ENCODE measurements at places on chromosomes 3 and 15.

DNA sequence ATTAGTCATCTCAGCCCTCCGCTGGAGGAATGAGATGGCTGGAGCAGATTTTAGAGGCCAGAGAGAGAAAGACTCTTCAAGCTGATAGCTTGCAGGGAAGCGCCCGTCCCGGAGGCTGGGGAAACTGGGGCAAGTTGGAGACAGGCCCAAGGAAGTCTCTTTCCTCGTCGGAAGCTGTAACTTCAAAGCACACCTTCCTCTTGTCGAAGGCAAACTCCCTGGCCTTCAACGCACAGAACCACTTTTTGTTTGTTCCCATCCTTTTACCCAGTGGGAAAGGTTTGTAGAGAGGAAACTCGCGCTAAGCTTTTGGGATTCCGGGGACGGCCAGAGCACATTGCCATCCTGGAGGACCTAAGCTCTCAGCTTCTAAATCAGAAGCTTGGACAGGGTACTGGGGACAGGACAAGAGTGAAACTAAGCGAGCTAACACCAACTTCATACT lies 900 bp upstream of the EOMES start:
- peak; percentile 67 for DNase-seq

GRCh38 chr15:58526647-58527192 lies 94.9 kb downstream of the LIPC start:
- DNase-seq, result no peak

GRCh38 chr3:165549665-165550064 lies 287.6 kb downstream of the BCHE start:
- peak; percentile 8 for DNase-seq

- DNase-seq, result no peak
These were observed 154.9 kb downstream of the PEX5L start for GRCh38 chr3:179881791-179882190.

DNA sequence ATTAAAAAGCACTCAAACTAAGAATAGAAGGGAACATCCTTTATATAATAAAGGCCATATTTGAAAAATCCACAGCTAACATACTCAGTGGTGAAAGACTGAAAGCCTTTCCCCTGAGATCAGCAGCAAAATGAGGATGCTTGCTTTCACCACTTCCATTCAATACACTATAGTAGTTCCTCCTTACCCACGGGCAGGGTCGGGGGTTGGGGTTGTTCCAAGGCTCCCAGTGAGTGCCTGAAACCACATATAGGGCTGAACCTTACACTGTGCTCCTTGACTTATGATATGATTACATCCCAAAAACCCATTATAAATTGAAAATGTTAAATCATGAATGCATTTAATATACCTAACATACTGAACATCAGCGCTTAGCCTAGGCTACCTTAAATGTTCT lies 37.7 kb downstream of the ALDH1L1 start:
- DNase-seq, result no peak

DNA sequence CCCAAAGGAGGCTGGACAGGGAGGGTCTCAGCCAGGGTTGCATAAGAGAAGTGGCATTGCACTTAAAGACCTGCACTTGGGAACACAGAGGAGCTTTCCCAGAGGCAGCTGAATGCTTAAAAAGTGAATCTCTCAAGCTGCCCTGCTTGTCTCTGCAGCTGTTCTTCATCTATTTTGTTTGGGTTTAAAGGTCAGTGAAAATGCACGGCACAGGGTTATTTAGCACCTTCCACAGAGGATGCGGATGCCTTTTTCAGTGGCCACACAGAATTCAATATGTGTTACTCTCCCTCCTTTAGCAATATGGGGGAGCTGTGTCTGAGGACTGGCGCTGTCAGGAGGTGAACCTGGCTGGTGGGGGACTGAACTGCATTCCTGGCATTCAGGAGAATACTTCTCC lies 22.7 kb upstream of the CTNNB1 start:
- no peak for DNase-seq

GRCh38 chr3:53862241-53862640 lies 15.9 kb downstream of the IL17RB start:
- DNase-seq, result no peak

DNA sequence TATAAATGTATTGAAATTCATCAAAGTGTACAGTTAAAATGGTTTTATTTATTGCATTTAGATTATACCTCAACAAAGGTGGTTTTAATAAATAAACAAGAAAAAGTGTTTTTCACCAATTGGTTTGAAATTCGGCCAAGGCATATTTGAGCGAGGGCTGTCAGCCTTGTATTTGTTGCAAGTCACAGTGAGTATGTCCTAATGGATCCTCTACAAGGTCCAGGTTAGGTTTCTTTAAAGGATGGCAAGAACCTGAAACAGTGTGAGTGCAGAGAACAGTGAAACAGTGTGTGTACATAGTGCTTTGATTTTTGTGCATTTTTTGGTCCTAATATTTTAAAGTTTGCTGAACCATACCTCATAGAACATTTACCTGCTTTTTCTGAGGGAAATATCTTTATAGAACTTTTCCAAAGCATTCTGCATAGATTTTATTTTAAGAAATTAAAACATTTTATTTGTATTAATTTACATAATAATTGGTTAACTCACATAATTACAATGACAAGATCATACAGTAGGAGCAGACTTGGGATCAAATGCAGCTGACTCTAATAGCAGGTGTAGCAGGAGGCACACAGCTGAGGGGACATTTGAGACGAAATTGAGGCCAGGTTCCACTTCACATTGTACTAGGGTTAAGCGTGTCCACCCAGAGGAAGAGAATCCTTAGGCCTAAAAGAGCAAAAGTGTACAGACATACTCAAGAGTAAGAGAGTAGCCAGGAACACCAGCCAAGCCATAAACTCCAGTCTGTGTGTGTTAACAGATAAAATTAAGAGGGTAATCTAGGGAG lies 428.8 kb upstream of the TPRG1 start:
- no peak for DNase-seq

DNA sequence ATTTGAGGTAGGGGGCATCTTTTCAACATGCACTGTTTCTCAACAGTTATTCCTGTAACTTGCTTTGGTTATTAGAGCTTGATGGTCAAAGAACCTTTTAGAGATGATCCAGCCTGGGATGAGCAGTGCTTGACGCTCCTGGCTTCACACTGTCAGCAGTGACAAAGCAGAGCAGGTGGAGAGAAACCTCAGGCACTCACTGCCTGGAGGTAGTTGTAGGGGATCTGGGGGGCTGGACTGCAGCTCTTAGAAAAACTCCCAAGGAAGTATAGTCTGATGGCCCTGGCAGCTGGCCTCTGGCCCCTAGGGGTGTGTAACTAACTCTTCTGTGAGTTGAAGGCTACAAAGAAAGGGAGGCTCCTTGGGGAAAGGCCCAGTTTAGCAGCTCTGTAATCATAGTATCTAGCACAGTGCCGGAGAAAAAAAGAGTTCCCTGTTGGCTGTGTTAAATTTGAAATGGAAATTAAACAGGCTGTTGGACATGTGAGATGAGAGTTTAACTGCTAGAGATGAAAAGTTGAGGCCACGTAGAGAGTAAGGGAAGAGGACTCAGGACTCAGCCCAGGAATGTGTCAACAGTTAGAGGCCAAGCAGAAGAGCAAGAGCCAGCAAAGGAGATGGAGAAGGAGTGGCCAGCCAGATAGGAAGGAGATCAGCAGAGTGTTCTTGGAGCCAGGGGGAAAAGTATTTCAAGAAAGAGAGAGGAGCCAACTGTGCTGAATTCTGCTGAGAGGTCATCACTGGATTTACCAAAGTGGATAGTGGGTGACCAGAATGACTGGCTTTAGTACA lies 14.2 kb downstream of the OXNAD1 start:
- DNase-seq, result no peak

DNA sequence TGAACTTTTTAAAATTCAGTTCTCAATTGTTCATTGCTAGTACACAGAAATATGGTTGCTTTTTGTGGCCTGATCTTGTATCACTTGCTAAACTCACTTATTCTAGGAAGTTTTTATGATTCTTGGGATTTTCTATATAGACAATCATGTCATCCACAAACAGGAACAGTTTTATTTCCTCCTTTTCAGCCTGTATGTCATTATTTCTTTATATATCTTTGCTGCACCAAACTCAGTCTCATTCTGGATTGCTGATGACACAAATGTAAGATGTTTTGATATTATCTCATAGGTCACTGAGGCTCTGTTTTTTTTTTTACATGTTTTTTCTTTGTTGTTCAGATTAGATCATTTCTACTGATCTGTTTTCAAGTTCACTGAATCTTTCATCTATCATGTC lies 71.7 kb downstream of the TTBK2 start:
- DNase-seq, result no peak

DNA sequence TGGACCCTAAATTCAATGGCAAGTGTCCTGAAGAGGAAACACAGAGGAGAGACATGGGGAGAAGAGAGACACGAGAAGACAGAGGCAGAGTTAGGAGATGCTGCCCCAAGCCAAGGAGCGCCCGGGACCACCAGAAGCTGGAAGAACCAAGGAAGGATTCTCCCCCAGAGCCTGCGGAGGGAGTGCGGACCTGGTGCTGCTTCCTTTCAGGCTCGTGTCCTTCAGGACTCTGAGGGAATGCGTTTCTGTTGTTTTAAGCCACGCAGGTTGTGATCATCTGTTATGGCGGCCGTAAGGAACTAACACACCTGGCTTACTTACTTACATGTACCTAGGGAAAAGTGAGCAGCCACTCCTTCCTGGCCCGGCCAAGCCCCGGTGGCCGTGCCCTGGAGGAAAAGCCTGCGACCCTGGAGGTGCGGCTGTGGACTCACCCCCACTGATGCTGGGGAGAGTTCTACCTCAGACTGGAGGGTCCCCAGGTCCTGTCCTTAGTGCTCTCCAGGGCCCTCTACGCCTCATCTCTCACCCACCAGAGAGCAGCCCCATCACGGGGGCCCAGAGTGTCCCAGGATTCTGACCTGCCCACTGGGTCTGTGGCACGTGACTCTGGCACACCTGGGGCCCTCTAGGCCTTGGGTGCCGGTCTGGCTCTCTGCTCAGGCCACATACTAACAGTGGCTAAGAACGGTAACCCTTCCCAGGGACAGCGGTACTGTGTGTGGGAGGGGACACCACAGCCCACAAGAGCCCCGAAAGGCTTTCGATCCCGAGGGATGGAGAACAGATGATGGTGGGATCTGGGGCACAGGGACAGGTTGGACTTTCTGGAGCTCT lies 61.8 kb downstream of the ITGA11 start:
- DNase-seq, result no peak

DNA sequence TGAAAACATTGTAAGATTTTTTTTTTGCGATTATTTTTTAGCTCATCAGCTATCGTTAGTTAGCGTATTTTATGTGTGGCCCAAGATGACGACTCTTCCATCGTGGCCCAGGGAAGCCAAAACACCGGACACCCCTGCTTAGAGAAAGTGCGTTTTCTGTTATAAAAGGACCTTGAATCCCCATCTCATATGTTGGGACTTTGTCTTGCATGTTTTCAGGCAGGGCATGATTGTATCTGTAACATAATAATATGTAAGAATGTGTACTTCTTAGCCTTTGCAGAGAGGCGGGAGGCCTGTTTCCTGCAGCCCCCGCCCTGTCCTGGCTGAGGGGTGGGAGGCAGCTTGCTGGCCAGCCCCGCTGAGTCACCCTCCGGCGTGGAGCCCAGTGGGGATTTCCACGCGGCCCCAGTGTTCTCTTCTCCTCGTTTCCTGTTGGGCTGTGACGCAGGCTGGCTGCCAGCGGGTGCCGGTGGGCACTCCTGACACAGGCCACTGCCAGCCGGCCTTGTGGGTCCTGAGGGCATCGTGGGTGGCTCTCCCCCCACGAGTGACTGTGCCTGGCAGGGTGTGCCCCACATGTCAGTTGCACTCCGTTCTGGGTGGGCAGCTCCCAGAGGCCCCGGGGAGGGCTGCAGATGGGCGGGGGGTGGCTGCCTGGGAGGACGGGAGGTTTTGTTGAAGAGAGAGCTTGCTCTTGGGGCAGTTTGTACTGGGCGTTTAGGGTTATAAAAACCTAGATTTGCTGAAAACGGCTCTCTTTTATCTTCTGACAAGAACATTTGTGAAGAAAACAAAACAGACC lies 55.6 kb downstream of the SMAD3 start:
- DNase-seq, result no peak

- DNase-seq, result peak; percentile 43
These were observed 630 bp downstream of the SNRK start for GRCh38 chr3:43286841-43287499.

DNA sequence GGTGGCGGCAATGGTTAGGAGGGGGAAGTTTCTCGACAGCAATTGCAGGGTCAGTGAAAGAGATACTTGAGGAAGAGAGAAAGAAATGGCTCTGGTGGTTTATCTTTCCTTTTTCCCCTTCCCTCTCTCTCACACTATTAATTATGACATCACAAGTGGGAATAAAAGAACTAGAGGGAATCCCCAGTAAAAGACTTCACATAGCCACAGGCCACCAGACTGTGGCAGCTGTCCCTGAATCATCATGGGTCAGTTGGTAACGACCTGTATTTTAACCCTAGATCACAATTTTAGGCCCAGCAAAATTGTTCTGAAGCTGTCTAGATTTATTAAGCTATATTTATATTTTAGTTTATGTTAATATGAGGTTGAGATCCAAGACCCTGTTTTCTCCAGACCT lies 40.3 kb downstream of the MBNL1 start:
- DNase-seq, result no peak

GRCh38 chr3:148974726-148975125 lies 16.6 kb upstream of the GYG1 start:
- DNase-seq, result no peak

DNA sequence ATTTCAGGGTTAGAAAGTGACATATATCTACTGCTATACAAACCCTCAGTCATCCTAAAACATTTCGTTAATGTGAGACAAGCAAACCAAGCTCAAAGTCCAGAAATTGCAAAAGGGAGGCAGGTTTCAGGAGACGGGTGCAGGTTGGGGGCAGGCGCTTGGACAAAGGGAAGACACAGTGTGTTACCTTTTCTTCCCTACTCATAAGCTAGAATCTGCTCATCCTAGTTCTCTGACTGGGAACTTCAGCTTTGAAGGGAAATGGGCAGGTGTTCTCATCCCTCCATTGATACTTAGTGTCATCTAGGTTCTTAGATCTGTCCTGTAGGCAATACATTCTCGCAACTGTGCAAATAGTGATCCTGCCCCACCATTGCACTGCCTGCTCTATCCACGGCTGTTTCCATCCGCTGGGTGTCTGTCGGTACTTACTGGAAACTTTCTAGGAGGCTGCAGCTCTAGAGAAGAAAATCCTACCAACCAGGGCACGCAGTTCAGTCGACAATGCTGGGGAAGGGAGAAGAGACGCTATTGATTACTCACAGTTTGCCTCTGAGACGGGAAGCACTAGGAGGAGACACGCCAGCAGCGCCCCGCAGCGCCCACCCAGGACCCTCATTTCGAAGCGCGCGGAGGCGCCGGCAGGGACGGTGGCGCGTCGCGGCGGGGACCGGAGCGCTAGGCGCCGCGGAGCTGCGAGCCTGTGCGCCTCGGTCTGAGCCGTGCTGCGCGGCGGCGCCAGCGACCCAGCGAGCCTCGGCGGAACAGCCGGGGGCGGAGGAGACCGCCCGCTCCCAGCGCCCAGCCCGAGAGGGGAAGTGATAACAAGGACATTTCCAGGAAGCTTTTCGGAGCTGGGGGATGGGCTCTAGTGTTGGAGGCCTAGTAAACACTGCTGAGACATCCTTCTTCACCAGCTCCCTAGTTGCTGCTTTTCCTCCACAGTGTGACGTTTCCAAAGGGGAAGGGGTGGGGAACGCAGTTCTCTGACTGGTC lies at the start of gene PROS1:
PROS1 (minus strand) TSS at position 766 of the 996 bp plus-strand sequence; CDS start at position 619, 147 bp downstream.
- DNase-seq, result peak; percentile 83

- DNase-seq, result no peak
These were observed 22.0 kb downstream of the CPEB1 start for GRCh38 chr15:82625136-82625535.
